ENCODE measurements at places on chromosomes 7 and 10.
A peak's percentile ranks its signal among the peaks of the same experiment; 100 is the strongest.

DNA sequence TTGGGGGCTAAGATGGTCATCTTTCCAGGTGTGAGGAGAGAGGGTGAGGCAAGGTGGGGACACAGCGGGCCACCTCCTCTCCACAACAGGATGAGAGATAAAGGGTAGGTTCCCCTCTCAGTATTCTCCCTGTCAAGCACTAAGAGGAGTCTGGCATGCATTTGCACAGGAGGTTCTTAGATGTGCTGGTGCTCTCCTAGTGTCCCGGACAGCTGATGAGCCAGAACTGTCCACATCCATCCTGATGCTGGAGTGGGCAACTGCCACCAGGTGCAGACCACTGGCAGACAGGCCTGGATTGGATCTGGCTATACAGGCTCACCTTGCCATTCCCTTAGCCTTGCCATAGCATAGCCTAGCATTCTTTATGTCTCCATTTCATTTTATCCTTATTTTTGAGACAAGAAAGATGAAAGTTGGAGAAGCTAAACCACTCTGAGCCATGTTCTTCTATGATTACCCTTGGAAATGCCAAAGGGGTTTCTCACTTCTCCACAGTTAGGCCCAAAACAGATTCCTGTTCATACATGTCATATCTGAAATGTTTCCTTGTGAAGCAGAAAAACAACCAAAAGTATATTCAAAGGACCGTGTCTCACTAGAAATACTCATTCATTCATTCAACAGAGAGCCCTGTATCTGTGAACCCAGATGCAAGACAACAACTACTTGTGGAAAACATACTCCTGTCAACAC is 48.8 kb upstream of the ANTXRL start:
- DNase-seq = peak; percentile 26

GRCh38 chr10:113345826-113346624 is 206.8 kb upstream of the HABP2 start:
- DNase-seq = no peak

DNA sequence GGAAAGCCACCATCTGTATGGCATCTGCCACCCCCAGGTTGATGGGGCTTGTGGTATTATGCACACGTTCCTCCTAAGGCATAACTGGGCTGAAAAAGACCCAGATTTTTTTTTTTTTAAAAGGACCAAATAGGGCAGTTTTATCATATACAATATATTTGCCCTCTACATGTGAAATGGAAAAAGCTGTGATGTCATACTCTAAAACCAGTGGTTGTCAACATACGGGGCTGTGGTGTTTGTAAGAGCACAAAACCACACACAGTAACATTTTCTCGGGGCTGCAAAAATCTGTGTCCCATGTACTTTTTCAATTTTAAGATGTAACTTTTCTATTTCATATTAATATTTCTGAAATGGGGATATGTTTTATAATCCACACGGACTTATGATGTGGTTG is 34.9 kb downstream of the FAM171A1 start:
- no peak for DNase-seq

DNA sequence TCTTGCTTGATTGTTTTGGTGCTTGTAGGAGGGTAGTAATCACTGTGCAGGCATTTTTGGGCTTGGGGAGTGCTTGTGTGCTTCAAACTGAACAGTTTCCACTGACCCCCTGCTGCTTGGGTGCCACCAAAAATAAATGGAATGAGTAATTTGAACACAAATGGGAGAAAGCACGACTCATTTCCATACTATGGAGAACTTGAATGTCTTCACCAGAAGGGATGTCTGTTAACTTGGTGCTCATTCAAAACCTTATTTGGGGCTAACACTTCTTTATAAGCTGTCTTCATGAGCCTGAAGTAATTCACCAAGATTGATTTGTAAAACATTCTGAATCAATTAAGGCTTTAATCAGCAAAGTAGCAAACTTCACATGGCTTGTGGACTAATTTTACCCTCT is 560.3 kb downstream of the SDK1 start:
- DNase-seq = no peak

GRCh38 chr7:17526621-17527020 is 228.2 kb downstream of the AHR start:
- DNase-seq = peak; percentile 25

DNA sequence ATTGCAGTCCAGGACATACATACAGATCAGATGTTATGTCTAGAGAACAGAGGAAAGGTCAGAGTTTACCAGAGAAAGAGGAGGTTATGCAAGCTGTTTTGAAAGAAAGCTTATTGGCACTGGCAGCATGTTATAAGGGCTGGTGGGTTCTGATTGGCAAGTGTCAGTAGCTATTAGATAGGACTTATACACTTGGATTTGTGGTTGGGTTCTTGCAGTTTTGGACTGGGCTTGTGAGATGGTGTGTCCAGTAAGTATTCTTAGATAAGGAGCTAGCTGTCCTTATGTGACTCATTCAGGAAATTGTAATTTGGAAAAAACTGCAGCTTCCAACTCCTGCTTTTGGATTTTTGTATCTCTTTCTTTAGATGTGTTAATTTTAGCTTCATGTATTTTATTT is 130.7 kb upstream of the NAMPT start:
- peak; percentile 32 for DNase-seq

DNA sequence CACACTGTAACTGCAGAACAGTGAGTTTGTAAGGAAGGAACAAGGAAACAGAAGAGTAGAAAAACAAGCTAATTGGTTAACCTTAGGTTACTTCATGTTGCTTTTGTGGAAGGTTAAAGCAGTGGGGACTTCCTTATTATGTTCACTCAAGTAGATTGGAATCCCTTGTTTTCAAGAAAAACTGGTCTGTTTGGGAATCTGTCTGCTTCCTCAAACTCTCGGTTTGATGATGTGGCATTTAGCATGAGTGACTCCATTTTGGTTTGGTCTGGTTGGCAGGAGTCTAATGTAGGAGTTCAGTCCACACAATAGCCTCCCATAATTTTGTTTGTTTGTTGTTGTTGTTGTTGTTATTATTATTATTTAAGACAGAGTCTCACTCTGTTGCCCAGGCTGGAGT is 3.8 kb upstream of the TRIM56 start:
- no peak for DNase-seq

GRCh38 chr10:46526682-46527038 is 29.8 kb downstream of the GPRIN2 start:
- DNase-seq = peak; percentile 25

DNA sequence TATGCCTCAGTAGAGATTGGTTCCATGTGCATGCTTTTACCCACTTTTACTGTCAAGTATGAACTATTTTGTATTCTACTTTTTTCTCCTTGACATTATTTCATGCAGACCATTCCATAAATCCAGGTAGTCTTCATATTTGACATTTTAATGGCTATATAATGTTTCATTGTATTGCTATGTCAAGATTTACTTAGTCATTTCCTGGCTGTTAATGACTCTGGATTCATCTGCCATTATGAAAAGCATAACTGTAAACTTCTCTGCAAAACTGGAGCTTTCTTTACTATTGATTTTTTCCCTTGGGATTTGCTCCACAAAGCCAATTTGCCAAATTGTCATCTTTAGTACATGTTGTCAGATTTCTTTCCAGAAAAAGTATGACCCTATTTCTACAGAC is 6.8 kb upstream of the MSRB2 start:
- peak; percentile 10 for DNase-seq

GRCh38 chr7:94294471-94295131 is 100.1 kb upstream of the COL1A2 start:
- no peak for DNase-seq

DNA sequence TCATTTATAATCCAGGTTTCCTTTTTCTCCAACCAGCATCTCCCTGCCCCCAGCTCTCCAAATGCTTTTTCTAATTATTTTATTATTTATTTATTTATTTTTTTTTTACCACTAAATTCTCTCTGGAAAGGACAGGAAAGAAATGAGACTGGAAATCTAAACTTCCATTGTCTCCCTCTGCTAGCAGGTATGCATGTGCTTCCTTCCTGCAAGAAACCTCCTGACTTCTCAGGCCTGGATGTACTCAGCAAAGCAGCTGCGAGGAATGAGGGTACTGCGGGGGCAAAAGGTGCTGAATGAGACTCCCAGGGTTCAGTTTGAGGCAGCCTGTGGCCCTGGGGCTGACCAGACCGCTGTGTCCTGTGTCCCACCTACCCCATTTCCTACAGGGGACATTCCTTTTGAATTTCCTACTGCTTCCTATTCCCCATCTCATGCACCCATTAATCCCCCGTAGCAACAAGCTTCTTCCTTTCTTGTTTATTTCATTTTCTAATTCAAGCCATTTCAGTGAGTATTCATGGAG is 324.6 kb upstream of the IGFBP3 start:
- DNase-seq = no peak

DNA sequence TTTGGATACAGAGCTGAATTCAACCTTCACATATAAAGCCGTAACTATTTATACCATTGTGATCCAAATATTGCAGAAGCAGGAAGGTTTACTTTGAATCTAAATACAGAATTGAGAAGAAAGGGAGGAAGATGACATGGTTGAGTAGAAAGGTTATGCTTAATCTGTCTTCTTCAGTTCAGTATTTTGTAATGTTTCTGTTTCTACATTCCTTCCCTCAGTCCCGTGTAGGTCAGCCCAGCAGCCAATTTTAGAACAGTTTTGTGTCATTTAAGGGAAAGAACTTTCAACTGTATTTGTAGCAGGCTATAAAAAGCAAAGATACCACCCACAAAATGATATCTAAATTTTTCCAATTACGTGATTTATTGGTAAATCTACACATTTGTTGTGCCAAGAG is 97.4 kb downstream of the CPED1 start:
- peak; percentile 65 for DNase-seq

DNA sequence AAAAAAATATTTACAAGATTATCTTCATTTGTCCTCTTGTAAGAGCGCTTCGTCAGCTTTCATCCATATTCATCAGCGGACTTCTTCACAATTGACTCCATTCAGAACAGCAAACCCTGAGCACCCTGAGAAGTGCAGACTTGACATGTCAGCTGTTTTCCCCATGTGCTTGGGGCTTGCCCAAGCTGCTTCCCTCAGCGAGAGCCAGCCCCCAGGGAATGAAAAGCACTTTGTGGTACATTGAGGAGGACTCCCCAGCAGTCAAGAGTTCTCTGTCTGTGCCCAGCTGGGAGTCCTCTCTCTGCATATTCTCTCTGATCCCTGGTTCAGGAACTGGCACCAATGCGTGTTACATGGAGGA is 22.7 kb downstream of the HKDC1 start:
- no peak for DNase-seq

GRCh38 chr7:40611095-40611871 is 476.5 kb downstream of the SUGCT start:
- no peak for DNase-seq

DNA sequence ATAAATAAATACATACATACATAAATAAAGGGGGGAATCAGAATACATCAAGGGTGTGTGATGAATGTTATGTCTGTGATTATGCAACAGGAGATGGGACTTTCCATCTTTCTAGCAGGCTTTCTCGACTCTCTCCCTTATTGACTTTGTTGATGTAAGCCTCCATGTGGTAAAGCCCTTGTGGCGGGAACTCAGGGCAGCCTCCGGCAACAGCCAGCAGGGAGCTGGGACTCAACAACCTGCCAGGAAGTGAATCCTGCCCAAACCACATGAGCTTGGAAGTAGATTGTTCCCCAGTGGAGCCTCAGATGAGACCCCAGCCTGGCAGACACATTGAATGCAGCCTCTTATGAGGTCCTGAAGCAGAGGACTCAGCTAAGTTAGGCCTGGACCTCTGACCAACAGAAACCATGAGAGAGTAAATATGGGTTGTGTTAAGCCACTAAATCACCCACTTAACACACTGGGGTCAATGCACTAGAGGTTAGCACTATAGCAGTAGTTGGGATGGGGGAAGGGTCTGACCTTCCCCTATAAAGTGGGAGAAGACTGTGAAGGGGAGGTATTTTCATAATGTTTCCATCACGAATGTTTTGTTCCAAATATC is 104.0 kb downstream of the JCAD start:
- peak; percentile 34 for DNase-seq

DNA sequence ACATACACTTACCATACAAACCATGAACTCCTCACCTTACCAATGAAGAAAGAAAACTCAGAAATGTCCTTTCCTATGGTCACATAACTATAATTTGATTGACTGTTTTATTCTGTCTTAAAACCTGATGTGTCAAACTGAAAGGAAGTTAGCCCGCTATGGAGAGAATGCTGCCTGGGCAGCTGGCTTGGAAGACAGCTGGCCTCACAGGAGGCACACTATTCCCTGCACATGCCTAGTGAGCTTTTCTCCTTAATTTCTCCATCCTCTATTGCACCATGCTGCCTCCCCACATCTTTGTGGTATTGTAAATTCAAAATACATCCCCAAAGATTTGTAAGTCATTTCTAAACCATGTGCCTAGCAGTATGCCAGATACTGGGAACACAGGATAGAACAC is 163.3 kb downstream of the STK31 start:
- DNase-seq = no peak

- DNase-seq = peak; percentile 29
Measured at GRCh38 chr10:13271552-13272163, 28.2 kb downstream of the PHYH start.

GRCh38 chr10:63689768-63690167 is 168.6 kb downstream of the REEP3 start:
- DNase-seq = no peak

DNA sequence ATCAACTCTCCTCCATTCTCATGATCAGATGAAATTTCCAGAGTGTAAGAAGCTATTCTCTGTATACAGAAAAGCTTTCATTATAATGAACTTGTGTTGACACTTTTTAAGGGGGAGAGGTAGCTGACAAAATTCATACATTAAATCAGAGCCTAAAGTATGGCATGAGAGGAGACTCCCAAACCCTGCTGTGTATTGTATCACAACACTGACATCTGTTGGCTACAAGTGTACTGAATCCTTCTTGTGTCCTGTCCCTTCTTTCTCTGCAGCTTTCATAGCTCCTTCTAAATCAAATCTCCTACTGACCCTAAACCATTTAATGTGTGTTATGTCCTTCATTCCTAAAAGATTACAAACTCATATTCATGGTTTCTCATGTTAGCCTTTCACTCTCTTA is 70.9 kb downstream of the GCC1 start:
- peak; percentile 51 for DNase-seq
